Natural killer cell treated with Interleukin-12 subunit alpha and Interleukin-12 subunit beta and Interleukin-15 and Interleukin-18, amount 100 ng/mL, for 72 hours (primary cell): ENCODE measurements at places on chromosomes 6 and 20. TPM values are rescaled to one million over a fixed set of nuclear protein-coding genes. Genes with fewer than 3 reads are reported as not detected.

VSX1 gene
- total RNA-seq: not detected

TMEM217 gene
- total RNA-seq: 23.7 TPM

ELOVL4 gene
- total RNA-seq: 3.9 TPM

TFAP2A gene
- total RNA-seq: 0.31 TPM

SAMD3 gene
- 39.3 TPM for total RNA-seq

PHF10 gene
- 62.0 TPM for total RNA-seq

PACSIN1 gene
- not detected for total RNA-seq

EYA4 gene
- total RNA-seq: not detected

USP49 gene
- 15.3 TPM for total RNA-seq

PRSS16 gene
- not detected for total RNA-seq

DNA sequence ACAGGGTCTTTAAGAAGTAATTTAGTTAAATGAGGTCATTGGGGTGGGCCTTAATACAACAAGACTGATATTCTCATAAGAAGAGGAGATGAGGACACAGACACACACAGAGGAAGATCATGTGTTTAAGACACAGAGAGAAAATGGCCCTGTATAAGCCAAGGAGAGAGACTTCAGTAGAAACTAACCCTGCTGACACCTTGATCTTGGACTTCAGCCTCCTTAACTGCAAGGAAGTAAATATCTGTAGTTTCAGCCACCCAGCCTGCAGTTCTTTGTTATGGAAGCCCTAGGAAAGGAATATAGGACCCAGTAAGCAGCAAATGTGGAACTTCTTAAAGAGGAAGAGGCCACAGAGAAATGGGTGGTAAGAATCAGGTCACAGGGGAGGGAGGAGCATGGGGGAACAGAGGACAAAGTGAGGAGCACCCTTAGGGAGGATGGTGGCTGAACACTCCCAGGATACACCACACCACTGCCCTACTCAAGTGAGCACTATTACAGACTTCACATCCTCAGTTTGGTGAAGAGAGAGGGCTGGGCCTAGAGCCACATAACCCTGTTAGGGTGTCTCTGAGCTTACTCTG, 762 bp downstream of the SIRPB1 start:
- DNase-seq: no peak

GRCh38 chr6:501891-502601, 110.5 kb downstream of the IRF4 start:
- DNase-seq: no peak

DNA sequence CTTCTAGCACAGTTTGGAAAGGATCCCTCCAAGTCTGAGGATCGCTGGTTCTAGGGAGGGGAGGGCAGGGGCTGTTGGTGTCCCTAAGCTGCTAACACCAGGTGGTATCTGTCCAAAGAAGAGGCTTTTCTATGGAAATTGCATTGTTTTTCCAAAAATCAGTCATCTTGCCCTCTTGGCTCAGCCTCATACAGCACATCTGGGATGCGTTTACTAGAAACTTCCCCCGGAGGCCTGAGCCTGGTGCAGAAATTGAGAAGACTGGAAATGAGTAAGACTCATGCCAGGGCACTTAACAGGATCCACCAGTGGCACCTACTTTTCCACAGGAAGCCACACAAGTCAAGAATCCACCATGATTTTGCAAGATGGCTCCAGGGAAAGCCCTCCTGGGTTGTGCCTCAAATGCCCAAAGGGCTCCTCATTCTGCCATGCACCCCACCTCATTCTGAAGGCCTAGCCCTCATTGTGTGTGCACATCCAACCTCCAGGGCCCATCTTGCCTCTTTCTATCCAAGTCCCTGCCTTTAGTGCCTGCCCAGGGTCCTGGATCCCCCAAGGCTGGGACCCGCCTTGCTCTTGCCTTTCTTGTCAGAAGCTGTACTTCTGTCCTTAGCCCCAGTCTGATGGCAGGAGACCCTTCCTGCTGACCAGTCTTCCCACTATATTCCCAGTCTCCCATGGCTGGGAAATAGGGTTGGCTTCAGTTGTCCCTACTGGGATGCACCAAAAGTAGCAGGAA, 97.6 kb downstream of the MRPL14 start:
- DNase-seq: no peak

- no peak for DNase-seq
These were observed 215.1 kb downstream of the PRL start for GRCh38 chr6:22081709-22082108.

DNA sequence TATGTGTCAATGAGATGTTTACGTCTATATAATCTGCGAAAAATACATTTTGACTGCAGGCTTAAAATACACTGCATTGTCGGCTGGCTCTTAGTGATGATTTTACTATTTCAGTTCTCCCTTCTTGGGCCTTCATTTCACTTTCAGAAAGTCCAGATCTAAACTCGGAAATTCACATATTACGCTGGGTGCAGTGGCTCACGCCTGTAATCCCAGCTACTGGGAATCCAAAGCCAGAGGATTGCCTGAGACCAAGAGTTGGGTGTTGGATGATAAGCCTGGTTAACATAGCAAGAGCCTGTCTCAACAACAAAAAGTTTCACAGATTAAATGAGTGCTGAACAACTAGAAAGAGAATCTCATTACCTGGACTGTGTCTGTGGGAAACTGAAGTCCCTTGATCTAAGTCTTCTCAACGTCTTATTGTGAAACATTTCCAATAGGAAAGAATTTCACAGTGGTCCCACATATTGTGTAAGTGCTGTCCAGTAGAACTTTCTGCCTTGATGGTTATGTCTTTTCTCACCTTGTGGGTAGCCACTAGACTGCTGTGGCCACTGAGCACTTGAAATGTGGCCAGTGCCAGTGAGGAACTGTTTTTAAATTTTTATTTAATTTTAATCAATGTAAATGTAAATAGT, 1.9 kb downstream of the GINM1 start:
- no peak for DNase-seq

DNA sequence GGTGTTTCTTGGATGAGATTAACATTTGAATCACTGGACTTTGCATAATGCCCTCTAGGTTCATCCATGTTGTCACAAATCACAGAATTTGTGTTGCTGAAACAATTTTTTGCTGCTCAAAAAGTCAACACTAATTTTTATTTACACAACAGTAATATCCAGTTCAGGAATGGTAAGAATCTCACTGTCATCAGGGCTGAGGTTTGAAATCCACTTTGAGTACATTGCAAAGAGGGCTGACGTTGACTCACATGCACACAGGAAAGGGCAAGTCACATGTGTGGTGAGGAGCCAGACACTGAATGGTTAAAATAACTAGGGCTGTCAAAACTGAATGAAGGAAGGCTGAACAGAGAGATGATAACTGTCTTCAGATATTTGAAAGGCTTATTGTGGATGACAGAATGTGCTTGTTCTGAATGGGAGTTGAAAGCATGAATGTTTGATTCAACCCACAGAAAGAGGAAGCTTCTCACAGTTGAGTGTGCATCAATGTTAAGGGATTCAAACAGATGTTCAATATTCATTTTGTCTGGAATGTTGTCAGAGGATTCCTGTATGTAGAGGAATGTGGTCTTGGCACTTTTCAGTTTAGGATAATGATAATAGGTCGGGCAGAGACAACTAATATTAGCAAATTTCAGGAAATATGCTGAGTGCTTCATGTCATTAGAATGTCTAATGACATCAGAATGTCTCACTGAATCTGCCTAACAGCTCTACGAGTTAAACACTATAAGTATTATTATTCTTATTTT, 3.6 kb upstream of the ADGRG6 start:
- DNase-seq: no peak

DNA sequence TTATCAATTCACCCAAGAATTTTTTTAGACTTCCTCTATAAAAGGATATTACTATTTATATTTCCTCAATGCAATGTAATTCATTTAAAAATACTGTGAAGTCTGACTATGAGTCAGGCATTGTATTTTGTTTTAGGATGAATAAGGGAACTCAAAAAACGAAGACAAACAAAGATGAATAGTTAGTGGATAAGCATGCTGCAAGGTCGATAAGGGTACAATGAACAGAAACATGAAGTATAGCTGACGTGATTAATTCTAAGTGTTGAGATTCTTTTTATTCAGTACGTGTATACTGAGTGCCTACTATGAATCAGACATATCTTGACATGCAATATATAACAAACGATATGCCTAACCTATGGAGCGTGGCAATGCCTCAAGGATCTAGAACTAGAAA, 105.4 kb downstream of the PDE10A start:
- no peak for DNase-seq

DNA sequence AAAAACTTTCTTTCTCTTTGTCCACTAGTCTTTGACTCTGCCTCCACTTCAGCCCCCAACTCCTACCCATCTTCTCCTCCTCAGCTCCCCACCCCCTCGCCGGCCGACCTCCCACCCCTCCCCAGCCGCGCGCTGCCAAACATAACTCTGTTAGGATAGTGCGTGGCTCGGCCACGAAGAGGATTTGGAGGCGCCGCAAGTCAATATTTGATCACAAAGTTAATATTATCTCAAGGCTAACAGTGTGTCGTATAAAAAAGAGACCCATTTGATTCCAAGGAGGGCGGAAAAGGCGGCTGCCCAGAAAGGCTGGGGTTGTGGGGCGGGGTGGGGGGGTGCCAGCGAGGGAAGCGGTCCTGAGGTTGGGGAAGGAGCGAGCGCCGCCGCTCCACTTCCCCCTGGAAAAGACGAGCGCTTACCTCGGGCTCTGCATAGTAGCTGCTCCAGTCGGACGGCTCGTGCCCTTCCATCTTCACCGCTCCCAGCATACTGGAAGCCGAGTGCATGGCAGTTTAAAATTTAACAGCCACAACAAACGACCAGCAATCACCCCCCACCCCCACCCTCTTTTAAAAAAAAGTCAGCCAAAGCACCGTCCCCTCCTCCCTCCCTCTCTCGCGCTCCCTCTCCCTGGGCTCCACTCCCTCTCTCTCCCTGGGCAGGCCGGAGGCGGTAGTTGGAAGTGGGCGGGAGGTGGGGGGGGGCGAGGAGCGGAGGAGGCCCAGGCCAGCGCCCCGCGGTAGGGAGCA, 425 bp downstream of the FOXA2 start:
- DNase-seq: no peak

DNA sequence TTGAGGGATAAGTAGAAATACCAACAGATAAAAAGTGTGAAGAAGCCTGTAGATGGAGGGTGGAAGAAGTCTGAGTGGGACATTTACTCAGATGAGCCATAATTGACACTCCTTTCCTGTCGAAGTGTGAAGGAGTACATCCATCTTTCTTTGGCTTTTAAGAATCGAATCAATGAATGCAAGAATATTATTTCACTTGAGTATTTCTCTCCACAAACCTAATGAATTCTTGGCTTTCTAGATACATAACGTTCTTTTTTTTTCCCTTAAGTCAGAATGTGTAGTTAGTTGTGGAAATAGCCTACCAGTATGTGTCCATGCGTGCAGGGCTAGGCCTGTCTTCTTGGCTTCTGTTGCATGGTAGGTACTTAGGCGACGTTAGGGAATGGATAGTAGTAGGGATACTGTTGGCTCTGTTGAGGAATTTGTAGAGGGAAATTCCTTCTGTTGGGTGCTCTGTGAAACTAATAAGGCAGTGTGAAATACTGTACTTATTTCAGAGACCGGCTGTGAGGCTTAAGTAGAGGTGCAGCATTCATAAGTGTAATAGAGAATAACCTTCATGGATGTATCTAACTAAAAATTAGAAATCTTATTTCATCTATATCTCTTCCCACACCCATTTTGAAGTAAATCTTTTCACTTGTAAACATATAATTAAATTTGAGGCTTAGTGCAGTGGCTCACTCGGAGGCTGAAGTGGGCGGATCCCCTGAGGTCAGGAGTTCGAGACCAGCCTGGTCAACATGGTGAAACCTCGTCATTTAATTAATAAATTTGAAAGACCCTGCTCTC, 1.5 kb downstream of the RPS18 start:
- DNase-seq: no peak

GRCh38 chr6:51618563-51618962, 468.9 kb downstream of the PKHD1 start:
- DNase-seq: no peak

DNA sequence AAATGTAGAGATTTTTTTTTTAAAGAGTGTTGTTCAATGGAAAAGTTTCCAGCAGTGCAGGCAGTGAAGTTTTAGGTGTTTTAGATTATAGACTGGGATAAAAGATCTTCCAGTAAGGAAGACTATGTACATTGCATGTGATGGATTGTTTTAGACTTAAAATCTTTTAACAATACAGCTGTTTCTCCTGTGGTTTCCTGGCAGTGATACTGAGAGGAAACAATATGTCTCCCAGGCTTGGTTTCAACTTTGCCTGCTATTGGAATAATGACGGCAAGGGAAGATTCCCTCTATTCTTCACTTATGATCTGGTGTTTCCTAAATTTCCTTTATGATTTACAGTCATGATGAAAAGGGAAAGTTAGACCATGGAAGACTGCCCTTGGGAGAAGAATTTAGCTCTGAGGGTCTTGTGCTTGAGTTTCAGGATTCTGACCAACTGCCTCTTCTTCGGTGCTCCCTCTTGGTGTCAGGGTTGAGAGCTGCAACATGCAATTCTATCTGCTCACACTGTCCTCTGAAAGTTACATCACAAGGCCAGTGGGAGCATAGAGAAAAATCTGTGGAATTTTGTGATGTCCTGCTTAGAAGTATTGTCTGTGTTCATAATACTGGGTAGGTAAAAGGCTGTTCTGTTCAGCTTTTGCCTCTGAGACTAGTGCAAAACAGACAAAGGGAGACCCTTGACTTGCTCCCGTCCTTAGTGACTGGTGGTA, 262.8 kb upstream of the MAN1A1 start:
- DNase-seq: no peak

DNA sequence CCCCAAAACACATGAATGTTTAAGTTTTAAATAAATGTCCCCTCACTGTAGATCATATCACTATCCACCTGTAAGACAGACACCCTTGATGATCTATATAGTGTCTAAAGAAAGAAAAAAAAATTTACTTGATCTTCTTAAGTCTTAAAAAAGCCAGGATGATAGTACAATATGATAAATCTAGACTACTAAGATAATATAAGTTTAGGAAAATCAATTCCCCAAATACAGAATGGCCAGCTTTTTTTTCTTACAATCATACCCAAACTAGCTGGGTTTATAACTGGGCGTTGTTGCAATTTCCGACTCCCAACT, 14.4 kb downstream of the ZNF217 start:
- no peak for DNase-seq

DNA sequence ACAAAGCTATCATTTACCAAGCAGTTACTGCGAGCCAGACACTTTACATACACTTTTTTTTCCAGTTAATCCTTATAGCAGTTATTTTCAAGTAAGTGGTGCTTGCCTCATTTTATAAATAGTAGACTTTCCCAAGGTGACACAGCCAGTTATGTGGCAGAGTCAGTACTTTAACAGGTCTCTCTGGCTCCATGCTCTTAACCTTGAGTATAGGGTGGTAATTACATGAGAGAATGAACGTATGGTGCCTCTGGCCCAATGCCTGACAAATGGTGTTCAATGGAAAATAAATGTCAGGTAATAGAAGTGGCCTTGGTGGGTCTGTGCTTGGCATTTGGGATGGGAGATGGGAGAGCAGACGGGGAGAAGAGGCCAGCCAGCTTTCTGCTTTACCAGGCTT, 316.3 kb downstream of the SLC35F1 start:
- no peak for DNase-seq

- no peak for DNase-seq
These were observed 93.3 kb downstream of the EDN1 start for GRCh38 chr6:12383448-12383847.
